Activated naive CD8-positive, alpha-beta T cell treated with anti-CD3 and anti-CD28 coated beads, Interleukin-2, amount 50 U/mL, for 24 hours (primary cell): ENCODE measurements at places on chromosomes 7 and 10.

DNA sequence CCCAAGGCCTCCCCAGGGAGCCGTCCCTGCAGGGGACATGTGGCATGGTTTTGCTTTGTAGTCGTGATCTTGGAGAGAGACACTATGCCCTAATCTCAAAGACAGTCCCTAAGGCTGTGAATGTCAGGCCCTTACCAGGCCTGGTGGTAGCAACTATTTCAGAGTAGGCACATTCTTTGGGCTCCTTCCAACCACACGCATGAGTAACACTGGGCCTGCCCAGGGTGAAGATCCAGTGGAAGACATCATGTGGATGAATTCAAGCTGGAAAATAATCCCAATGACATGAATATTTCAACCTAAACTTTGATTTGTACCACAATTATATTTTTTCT, 39.5 kb upstream of the INSIG1 start:
- no peak for DNase-seq

DNA sequence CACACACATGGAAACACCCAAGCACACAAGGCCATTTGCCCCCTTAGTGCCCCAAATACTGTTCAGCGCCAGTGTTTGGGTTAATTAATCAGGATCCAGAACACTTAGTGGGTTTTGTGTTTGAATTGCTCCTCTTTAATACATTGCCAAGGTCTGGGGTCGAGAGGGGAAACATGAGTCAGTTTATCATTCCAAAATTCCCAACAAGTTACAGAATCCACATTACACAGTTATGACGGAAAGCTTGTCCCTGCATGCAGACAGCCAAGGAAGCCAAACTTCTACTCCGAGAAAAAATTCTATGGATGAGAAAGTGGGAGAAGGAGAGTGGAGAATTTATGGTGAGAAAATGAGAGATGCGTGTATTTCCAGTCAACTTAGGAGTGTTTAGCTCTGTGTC, 189.0 kb downstream of the NPSR1 start:
- DNase-seq = no peak

GRCh38 chr7:7562736-7563135, 3.9 kb upstream of the MIOS start:
- no peak for DNase-seq

GRCh38 chr7:55533050-55533728, 39.1 kb downstream of the VOPP1 start:
- DNase-seq = peak; percentile 75
